ENCODE measurements at places on chromosomes 13 and 19. TPM values are rescaled to one million over a fixed set of nuclear protein-coding genes. Genes with fewer than 3 reads are reported as not detected.

Gene CEACAM4
- total RNA-seq = not detected

Gene ZNF221
- 0.39 TPM for total RNA-seq

Gene SLAIN1
- 0.38 TPM for total RNA-seq

Gene SHC2
- 1.0 TPM for total RNA-seq

Gene ZNF665
- not detected for total RNA-seq

Gene NAPSA
- total RNA-seq = 1.3 TPM

Gene FAM216B
- total RNA-seq = not detected

Gene APOC4
- not detected for total RNA-seq
